Activated CD8-positive, alpha-beta memory T cell treated with anti-CD3 and anti-CD28 coated beads for 4 hours (primary cell): ENCODE measurements at places on chromosomes 11 and 22.
A peak's percentile ranks its signal among the peaks of the same experiment; 100 is the strongest.

- no peak for DNase-seq
Measured at GRCh38 chr11:130204703-130205095, 45.1 kb downstream of the ST14 start.

GRCh38 chr11:130771708-130772107, 144.6 kb downstream of the SNX19 start:
- DNase-seq: no peak

DNA sequence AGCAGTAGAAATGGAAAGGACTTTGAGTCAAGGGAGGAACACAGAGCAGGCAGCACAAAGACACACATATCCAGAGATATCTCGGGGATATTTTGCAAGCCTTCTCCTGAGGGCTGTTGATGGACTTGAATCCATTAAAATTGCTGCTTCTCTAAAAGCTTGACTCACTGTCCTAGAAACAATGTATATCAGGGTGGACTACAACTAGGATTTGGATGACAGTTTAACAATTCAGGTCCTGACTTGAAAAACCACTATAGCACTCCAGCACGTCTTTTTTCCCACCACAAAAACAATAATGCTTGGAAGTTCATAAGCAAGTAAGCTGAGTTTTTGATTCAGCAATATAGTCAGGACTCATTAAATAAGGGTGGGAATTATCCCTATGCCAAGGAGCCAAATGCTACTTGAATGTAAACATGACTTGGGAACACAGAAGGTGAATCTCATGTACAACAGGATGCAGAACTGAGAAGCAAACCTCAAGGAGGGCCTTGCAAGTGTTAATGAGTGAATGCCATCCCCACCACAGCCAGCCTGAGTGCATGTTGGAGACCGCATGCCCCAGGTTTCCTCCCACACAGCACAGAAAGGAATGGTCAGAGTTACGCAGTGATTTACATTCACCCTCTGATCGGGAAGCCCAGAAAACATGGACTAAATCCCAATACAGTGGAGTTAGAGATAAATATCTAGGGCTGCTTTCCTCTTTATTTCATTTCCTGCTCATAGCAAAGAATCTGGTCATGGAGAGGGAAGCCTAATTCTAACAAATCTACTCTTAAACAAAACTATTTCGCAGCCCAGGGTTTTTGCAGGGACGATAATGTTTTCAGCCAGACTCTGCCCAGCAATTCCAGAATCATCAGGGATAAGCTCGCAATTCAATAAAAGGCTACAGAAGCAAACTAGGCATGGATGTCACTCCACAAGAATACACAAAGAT, 98.4 kb upstream of the OR9G4 start:
- no peak for DNase-seq

DNA sequence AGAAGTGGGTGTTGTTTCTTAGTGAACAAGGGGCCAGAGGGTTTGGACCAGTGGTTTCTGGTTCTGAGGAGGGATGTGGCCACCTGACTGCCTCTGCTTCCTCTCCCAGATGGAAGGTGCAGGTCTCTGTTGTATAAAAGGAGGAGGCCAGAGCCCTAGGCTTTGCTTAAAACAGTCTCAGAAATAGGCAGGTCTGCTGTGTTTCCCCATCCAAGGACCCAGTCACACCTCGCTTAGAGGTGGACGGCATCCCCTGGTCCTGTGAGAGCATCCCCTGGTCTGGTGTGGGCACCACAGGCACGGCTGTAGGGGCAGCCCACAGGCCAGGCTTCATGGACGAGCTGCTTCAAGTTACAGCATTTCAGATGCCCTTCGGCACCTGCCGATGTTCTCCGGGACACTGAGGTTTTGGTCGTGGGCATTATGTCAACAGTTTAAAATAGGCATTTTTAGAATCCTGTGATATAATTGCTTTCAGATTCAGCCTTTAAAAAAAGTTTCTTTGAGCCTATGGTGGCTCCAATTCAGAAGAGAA, 45.7 kb upstream of the SHANK2 start:
- DNase-seq: no peak

DNA sequence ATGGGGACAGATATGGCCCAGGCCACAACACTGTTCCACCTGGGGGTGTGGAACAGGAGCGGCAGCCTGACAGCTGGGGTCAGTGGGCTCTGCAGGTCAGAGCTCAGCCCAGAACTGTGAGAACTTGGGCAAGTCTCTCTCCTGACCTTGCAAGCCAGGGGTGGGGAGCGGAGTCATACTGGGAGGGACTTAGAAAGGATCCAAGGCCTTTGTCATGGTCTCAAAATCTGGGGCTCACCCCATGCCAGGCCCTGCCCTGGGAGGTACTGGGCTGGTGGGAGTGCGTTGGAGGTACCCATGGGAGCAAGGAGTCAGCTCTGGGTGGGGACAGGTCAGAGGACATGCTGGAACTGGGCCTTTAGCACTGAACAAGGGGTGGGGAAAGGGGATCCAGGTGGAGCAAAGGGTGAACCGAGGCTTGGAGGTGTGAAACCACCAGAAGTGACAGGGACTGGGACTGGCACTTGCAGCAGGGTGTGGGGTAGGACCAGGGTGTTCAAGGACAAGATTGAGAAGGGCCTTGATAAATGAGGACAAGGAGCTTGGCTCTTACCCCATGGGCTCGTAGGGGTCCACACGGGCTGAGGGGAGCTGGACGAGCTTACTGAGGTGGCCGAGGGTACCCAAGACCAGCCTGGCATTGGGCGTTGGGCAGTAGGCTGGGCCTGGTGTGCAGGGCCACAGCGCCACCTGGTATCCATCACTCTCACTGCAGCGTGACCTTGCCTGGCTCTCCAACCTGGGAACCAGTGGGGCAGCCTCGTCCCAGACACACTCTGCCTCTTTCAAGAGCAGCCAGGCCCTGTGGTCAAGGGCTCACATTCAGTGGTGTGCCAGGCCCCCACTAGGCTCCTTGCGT, 7.4 kb upstream of the PMM1 start:
- DNase-seq: no peak

- no peak for DNase-seq
Measured at GRCh38 chr11:8822469-8822868, 88.5 kb upstream of the AKIP1 start.

DNA sequence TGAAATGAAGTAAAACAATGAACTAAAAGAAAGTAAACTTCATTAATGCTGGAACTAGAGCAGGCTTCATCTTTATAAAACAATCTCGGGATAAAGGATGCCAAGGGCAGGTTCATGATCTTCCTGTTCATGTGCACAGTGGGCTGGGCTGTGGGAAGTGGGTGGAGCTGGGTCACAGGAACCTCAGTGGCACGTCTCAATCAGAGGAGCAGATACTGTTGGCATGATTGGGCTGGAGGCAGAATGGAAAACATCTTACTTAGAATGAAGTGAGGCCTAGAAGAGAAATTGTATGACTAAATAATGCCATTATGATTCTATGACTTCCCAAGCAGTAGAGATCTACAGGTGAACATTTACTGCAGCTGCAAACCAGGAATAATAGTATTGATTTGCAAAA, 45.4 kb upstream of the CALCB start:
- DNase-seq: no peak

DNA sequence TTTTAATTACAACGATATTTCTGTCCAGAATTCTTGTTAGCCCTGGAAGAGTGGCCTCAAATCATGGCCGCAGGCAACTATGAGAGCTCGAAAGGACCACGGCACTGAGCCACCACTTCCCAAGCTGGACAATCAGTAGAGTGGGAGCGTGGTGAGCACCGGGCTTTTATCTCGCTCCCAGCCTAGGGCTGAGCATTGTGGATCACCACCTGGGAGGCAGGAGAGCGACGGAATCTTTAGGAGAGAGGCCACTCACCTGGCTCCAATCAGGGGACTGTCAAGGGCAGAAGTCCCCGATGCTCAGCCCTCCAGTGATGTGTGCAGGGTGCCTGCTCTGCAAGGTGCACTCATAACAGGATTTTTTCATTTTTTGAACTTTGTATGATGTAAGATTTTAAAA, 377.1 kb upstream of the B3GAT1 start:
- no peak for DNase-seq

GRCh38 chr11:69654660-69655478, 13.9 kb downstream of the CCND1 start:
- no peak for DNase-seq

DNA sequence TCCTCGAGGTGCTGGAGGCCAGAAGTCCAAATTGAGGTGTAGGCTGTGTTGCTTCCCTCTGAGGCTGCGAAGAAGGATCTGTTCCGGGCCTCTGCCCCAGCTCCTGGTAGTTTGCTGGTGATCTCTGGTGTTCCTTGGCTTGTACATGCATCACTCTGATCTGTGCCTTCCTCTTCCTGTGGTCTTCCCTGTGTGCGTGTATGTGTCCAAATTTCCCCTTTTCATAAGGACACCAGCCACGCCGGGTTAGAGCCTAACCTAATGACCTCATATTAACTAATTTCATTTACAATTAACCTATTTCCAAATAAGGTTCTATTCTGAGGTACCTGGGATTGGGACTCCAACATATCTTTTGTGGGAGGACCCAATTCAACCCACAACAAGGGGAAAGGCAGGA, 21.5 kb downstream of the RIBC2 start:
- no peak for DNase-seq

DNA sequence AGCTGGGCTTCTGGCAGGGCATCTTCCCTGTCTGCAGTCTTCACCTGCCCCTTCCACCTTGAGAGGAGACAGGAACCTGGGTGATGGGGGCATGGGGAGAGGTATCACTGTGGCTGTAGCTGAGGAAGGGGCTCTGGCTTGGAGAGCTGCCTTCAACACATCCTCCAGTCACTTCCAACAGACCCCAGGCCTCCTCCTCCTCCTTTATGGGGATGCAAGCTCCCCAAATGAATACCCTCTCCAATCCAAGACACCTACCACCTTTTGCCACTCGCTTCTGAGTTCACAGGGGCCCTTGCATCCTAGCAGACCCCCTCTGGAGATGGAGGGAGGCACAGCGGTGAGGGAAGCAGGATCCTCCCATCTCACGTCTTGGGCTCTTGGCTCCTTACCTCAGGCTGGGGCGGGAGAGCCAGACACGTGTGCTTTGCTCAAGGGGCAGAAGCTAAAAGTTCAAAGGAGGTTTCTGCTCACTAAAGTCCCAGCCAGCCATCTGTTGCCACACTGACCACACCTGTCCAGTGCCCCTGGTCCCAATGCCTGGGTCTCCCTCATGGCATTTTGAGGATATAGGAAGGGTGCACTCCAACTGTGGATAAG, 13.2 kb downstream of the ANKK1 start:
- no peak for DNase-seq

DNA sequence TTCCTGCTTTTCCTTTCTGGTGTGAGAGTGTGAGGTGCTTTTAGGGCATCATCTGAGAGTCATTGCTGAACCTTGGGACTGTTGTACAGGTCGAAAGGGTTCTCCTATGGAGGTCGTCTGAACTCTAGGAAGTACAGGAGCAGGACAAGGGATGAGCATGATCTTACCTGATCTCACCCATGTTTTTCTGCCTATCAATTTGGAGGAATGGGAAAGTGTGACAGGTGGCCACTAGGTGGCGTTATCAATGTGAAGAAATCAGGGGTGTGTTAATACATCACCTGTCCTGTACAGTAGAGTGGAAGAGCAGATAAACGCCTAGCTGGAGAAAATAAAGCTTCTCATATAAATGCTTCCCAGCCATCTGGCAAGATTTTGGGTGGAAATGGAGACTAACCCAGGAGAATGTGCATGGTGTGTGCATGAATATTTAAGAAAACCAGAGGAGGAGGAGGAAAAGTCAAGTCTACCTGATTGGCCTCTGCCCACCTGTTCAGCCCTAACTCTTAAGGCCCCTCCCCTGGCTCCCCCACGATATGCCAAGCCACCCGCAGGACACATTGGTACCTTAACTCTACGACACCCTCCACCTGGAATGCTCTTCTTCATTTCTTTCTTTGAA, 72.0 kb upstream of the NARS2 start:
- peak; percentile 9 for DNase-seq
